ENCODE measurements at places on chromosomes 4 and X.

DNA sequence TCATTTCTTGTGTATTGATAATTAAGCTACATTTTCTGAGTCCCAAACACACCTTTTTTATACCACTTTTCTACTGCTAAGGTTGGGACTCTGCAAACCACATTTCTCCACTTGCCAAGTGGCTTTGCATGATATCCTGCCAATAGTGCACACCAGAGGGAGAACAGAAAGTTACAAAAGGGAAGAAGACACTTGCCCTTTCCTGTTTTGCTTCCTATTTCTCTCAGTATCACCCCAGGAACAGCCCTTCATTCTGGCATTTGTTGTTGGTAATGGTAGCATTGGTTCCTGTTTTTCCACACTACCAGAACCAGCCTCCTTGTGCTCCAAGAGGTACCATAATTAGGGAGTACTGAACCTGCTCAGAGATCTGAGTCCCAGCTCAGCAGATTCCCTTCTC, 87.1 kb downstream of the HDX start:
- no peak for DNase-seq

GRCh38 chr4:123259676-123260646, 136.6 kb upstream of the SPRY1 start:
- DNase-seq: no peak

- no peak for DNase-seq
Measured at GRCh38 chrX:621705-622503, 8.7 kb upstream of the SHOX start.

DNA sequence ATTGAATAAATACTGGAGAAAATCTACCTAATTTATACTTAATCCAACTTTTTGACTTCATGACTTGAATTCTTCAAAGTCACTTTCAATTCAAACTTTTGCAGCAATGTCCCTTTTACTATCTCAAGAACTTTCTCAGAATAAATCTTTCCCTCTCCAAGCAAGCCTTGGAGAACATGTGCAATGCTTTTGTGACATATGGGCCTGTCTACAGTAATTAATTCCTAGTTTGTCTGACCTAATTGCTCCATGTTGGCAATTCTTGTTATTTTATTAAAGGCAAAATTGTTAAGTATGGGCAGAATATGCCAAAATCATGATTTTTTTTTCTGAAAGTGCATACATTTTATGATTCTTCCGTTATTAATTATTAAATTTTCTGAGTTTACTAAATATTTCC, 1115.3 kb downstream of the PDHA2 start:
- DNase-seq: no peak

DNA sequence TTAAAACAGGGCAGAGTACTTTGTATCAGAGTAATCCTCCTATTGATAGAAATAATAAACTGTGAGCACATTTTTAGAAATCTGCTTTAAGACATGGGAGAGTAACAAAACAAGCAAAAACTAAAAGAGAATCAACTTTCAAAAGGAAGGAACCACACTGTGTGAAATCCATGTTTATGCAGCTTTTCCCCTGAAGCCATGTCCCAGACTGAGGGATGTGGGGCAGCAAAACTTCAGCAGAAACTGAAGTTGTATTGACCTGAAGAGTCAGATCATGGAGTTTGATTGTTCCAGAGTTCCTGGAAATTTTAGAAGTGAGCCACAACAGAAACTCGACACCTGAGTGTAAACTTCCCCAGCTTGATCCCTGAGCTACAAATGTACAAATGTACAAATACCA, 53.2 kb downstream of the COMMD8 start:
- no peak for DNase-seq
